ENCODE measurements at places on chromosomes 13 and 19. TPM values are rescaled to one million over a fixed set of nuclear protein-coding genes. Genes with fewer than 3 reads are reported as not detected.
A peak's percentile ranks its signal among the peaks of the same experiment; 100 is the strongest.

- H3K27me3 ChIP-seq, result no peaks in the 10 kb centered on the region
- no peaks in the 10 kb centered on the region for H3K36me3 ChIP-seq
- H3K4me1 ChIP-seq, result no peaks in the 10 kb centered on the region
- DNase-seq, result no peak
- peak overlapping the region; percentile 87 for H3K27ac ChIP-seq
Measured at GRCh38 chr19:14113762-14114414, 3.7 kb downstream of the PRKACA start.

Gene CD70
- not detected for polyA plus RNA-seq

- no peak overlapping the region for H3K27ac ChIP-seq
- H3K36me3 ChIP-seq, result no peaks in the 10 kb centered on the region
- no peaks in the 10 kb centered on the region for H3K4me1 ChIP-seq
- H3K27me3 ChIP-seq, result no peaks in the 10 kb centered on the region
Measured at GRCh38 chr13:44165889-44166496, 207.6 kb upstream of the SERP2 start.

Gene SIGLEC11
- 1.4 TPM for polyA plus RNA-seq

DNA sequence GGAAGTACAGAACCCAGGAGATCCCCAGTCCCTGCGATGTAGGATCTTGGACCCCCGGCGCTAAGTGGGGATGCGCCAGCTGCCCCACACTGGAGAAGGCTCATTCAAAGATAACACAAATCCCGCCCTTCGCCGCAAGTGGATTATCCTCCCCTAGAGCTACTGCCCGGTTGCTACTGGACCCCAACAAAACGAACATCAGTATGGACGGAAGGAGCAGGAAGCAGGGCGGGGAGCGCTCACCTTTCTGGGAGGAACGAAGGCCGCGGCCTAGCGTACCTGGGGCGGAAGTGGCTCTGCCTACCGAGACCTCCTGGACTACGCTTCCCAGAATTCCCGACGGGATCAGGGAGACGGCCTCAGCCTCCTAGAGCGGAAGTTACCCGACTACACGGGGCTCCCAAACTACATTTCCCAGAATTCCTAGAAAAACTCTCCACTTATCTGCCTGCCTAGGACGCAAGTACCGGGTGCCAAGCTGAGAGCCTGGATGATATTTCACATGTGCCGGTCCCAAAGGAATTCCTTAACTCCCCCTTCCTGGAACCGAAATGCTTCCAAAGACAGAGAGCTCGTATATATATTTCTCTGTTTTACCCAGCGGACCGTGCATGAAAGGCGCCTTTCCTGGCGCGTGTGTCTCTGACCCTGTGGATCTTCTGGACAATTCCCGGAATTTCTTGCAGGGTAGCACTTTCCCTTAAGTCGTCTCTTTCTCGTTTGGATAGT, at the start of gene ZNF112:
Gene ZNF112 (minus strand): TSS at position 298 of the 729 bp plus-strand sequence. CDS start 16,141 bp downstream, outside the sequence.
- H3K27me3 ChIP-seq, result no peaks in the 10 kb centered on the region
- no peaks in the 10 kb centered on the region for H3K4me1 ChIP-seq
- no peak within 1 kb of the TSS for H3K27ac ChIP-seq
- H3K36me3 ChIP-seq, result no peaks in the 10 kb centered on the region
- DNase-seq, result peak; percentile 90

DNA sequence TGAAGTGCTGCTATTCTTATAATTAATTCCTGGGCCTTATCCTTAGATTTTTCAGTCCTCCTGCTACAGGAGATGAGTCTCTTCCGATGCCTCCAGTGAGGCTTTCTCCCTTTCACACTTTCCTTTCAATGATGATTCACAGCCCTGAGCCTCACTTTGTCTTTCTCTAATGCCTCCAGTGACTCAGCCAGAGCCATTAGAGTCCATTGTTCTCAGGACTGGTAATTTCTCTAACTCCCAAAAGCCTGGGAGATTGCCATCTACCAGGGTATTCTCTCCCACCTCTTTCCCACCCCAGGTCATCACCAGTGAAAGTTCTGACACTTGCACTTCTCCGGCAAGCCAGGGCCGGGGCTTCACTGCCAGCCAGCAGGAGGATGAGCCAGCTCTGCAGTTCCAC, 49.6 kb upstream of the ARGLU1 start:
- H3K4me1 ChIP-seq, result no peaks in the 10 kb centered on the region
- no peaks in the 10 kb centered on the region for H3K27me3 ChIP-seq
- no peaks in the 10 kb centered on the region for H3K36me3 ChIP-seq
- H3K4me3 ChIP-seq, result no peak overlapping the region
- DNase-seq, result no peak

Gene ACP7
- polyA plus RNA-seq, result not detected

DNA sequence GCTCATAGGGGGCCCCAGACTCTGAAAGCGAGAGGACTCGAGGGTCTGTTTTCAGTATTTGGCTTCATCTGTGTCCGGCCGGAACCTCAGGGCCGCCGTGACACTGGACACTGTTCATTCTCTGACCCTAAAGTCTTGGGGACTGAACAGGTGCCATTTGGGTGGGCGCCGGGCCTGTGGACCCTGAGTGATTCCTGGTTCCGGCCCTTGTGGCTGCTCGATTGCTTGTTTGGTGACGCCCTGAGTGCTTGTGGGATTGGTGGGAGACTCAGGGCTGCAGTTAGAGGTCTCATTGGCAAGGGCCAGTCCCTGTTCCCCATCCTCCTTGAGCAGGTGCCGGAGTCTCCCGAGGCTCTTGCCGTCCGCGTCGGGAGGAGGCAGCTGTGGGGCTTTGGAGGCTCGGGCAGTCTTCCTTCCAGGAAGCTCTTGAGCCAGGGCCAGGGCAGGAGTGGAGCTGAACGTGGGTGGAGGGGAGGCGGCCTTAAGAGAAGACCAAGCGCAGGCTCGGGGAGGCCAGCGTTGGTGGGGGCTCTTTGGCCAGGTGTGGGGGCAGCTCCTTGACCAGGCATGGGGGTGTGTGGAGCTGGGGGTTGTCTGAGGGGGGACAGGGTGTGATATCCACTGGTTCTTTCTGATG, 4.7 kb downstream of the PTBP1 start:
- H3K27ac ChIP-seq, result no peak overlapping the region
- peaks cover 3% of the 10 kb centered on the region for H3K4me1 ChIP-seq
- no peaks in the 10 kb centered on the region for H3K27me3 ChIP-seq
- H3K4me3 ChIP-seq, result no peak overlapping the region
- DNase-seq, result no peak

Gene THSD8
- 2.5 TPM for polyA plus RNA-seq

- peaks cover 2% of the 10 kb centered on the region for H3K36me3 ChIP-seq
- no peaks in the 10 kb centered on the region for H3K4me1 ChIP-seq
- no peak for DNase-seq
- no peak overlapping the region for H3K4me3 ChIP-seq
Measured at GRCh38 chr13:41231786-41232185, 31.6 kb downstream of the MTRF1 start.

Gene RASA3
- 23.0 TPM for polyA plus RNA-seq

Gene TEX101
- not detected for polyA plus RNA-seq

GRCh38 chr13:39616087-39616694, 13.2 kb upstream of the LHFPL6 start:
- DNase-seq, result no peak
- no peaks in the 10 kb centered on the region for H3K4me1 ChIP-seq
- no peaks in the 10 kb centered on the region for H3K36me3 ChIP-seq
- no peak overlapping the region for H3K4me3 ChIP-seq
- no peaks in the 10 kb centered on the region for H3K27me3 ChIP-seq

DNA sequence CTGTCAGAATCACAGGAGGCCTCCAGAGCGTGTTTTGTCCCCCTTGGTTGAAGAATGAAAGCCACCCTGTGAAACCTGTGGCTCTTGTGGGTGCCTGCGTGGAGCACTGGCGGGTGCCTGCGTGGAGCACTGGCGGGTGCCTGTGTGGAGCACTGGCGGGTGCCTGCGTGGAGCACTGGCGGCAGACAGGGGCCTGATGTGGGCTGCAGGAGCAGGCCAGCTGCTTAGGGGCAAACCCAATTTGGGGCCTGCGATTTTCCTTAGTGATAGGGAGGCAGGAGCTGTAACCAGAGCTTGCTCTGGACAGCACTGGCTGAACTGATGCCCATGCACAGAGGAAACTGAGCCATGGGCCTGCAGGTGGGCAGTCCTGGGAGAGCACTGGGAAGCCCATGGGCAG, 24.3 kb downstream of the ARHGEF7 start:
- no peak overlapping the region for H3K27ac ChIP-seq
- H3K4me3 ChIP-seq, result no peak overlapping the region
- H3K4me1 ChIP-seq, result no peaks in the 10 kb centered on the region

- no peak overlapping the region for H3K4me3 ChIP-seq
- no peak for DNase-seq
- H3K27ac ChIP-seq, result no peak overlapping the region
- H3K4me1 ChIP-seq, result no peaks in the 10 kb centered on the region
- H3K27me3 ChIP-seq, result no peaks in the 10 kb centered on the region
Measured at GRCh38 chr13:27283906-27284493, 13.4 kb downstream of the RASL11A start.

DNA sequence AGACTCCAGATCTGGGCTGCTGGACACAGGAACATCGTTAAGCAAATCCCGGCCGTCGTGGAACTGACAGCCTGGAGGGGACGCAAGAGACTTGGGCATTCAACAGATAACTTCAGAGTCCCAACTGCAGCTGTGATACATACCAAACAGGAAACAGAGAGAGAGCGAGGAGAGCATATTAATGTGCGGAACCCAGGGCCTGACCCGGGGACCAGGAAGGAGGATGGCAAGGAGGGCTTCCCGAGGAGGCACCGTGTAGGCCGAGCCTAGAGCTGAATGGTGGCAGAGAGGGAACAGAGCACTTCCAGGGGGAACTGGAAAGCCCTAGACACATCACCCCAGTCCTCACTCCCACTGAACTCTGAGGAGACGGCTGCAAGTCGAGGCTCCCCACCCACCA, 68.1 kb downstream of the SIPA1L3 start:
- H3K27ac ChIP-seq, result no peak overlapping the region
- DNase-seq, result peak; percentile 55
- H3K36me3 ChIP-seq, result no peaks in the 10 kb centered on the region

Gene SWSAP1
- 5.7 TPM for polyA plus RNA-seq

Gene ZNF701
- 5.1 TPM for polyA plus RNA-seq

- H3K27ac ChIP-seq, result no peak overlapping the region
- DNase-seq, result no peak
- H3K4me3 ChIP-seq, result no peak overlapping the region
- no peaks in the 10 kb centered on the region for H3K4me1 ChIP-seq
- H3K27me3 ChIP-seq, result no peaks in the 10 kb centered on the region
- H3K36me3 ChIP-seq, result no peaks in the 10 kb centered on the region
Measured at GRCh38 chr13:107824635-107825034, 390.7 kb downstream of the LIG4 start.

DNA sequence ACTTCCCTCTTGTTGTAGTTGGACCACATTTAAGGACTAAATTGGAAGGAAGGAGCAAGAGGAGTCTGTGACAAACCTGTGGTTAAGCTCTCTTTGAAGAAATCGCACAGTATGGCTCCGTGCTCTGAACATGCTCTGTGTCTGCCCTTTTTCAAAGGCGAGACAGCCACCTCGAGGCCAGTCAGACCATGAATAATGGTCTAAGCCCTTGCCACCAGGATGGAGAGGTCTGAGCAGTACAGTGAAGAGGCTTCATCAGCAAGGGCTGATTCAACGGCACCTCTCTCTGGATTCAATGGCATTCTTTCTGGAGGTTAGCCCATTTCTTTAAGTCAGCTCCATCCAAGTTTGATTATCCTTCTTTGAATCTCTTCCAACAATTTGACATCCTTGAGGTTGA, 30.9 kb downstream of the FAM216B start:
- no peak overlapping the region for H3K27ac ChIP-seq
- no peak for DNase-seq
- H3K36me3 ChIP-seq, result no peaks in the 10 kb centered on the region
- no peak overlapping the region for H3K4me3 ChIP-seq

- no peaks in the 10 kb centered on the region for H3K27me3 ChIP-seq
- H3K4me3 ChIP-seq, result no peak overlapping the region
- no peaks in the 10 kb centered on the region for H3K36me3 ChIP-seq
- H3K4me1 ChIP-seq, result no peaks in the 10 kb centered on the region
- no peak overlapping the region for H3K27ac ChIP-seq
Measured at GRCh38 chr19:31066385-31066784, 282.9 kb downstream of the TSHZ3 start.

Gene NLRP11
- not detected for polyA plus RNA-seq

- peaks cover 7% of the 10 kb centered on the region for H3K36me3 ChIP-seq
- no peak overlapping the region for H3K4me3 ChIP-seq
- DNase-seq, result no peak
- no peaks in the 10 kb centered on the region for H3K27me3 ChIP-seq
Measured at GRCh38 chr19:56092685-56093631, 28.1 kb downstream of the ZNF787 start.

DNA sequence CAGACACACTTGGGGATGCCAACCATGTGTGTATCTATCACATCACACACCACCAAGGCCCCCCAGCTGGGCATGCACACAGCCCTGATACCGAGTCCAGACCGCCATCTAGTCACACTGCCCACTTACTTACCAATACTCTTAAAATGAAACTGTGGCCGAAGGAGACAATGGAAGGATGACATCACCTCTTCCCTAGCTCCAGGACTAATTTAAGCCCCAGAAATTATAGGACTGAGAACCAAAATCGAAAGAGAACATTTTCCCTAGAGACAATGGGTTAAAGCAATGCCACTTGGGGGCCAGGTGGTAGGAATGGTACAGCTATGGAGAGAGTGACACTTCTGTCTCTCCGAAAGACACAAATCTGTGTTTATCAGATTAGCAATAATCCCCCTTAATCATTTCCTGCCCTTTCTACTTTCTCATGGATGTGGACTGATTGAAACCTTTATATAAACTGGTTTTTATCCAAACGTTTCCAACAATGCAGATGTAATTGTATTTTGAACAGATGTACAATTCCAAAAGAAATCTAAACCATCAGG, 663 bp upstream of the GGACT start:
- no peaks in the 10 kb centered on the region for H3K36me3 ChIP-seq
- no peaks in the 10 kb centered on the region for H3K4me1 ChIP-seq
- no peak overlapping the region for H3K4me3 ChIP-seq

Measured in aorta (tissue), 5 donors.